ENCODE measurements at places on chromosomes 16 and 17.

- DNase-seq: no peak
Measured at GRCh38 chr16:68074850-68075555, 10.2 kb upstream of the NFATC3 start.

DNA sequence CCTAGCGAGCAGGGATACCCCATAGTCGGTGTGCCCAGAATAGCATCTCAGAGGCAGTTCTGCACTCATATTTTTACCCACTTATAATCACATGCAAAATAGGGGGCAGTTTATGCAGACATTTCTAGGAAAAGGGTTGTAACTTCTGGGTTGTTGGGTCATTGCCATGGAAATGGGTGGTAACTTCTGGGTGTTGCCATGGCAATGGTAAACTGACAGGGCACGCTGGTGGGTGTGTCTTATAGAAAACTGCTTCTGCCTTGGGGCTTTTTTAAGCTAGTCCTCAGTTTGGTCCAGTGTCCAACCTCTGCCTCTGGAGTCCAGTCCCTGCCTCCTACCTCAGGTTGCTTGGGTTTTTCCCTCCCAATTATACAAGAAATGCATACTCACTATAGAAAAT is 7.4 kb upstream of the SPAG9 start:
- no peak for DNase-seq

DNA sequence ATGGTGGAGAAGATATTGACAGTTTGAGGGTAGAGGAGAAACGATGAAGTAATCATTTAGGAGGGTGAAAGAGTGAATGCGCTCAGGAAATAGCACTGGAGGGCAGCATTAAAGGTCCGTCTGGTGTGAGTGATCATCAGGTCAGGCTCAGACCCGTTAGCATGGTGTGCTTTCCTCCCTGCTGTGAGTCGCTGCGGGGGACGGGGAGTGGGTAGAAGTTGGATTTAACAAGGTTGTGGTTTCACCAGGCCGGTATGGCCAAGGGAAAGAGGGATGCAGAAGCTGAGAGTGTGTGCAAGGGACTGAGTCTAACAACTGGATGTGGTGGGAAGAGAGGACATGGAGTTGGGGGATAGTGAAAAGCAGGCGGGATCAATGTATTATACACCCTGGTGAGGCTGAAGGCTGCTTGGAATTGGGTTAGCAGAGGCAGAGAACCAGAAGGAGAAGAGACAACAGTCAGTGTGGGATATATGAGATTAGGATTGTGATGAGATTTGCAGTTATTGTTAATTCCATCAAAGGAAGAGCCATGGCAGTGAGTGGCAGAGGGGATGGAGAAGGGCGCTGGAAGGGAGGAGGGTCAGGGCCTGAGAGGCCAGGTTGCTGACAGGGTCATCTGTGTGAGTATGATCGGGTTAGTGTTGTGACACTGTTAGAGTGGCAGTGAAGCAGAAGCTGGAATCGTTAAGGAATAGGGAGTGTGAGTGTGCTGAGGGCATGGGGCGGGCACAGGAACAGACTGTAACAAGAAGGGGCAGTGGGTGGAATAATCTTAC is 59.0 kb upstream of the TBX2 start:
- no peak for DNase-seq

GRCh38 chr16:53456625-53457024 is 22.4 kb downstream of the RBL2 start:
- DNase-seq: no peak

DNA sequence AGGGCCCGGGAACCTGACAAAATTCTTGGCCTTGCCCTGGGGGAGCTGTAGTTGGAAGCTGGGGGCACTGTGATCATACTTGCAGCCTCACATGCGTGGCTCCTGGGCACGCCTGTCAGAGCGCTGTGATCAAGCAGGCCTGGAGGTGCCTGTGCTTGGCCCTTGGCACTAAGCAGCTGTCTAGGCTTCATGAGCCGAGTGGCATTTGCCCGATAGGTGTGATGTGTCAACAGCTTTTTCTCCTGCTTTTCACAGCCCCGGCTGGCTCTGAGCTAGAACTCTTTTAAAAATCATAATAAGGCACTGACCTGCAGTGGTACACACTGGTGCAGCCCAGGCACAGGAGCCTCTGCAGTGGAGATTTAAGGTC is 113.8 kb downstream of the SOCS1 start:
- DNase-seq: no peak

DNA sequence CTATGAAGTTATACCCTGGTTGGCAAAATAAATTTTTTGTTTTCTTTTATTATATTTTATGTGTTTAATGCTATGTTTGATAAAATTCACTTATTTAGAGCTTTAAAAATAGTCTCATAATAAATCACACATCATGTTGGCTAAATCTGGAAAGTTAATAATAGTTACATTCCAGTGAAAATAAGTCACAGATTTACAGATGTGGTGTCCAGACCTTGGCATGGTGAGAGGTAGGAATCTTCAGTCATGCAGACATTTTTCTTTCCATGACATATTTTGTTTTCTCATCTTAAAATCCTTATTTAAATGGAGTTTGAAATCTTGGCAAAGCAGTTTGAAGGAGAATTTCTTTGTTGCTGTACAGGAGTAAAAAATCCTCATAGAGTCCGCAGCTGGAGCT is 48.1 kb upstream of the GOSR1 start:
- no peak for DNase-seq

DNA sequence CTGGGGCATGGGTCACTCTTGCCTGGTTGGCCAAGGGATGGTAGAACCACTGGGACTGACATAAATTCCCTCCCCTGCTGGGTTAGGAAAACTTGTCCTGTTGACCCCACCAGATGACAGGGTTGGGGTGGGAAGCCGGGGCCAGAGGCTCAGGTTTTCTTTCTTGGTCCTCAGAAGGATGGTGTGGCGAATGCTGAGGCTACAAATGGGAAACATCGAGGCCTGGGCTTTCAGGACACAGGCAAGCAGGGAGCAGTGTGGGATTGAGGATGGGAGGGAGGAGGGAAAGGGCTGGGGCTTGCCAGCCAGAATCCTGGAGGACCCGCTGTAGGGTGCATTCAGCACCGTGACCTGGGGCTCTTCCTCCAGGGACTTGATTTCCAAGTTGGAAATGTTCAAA is 14.5 kb upstream of the PLEKHG4 start:
- no peak for DNase-seq

GRCh38 chr17:45276031-45276430 is 14.1 kb upstream of the SPATA32 start:
- no peak for DNase-seq

- no peak for DNase-seq
Measured at GRCh38 chr16:57192146-57192545, 6.0 kb downstream of the RSPRY1 start.

- DNase-seq: no peak
Measured at GRCh38 chr17:79135011-79135410, 60.4 kb downstream of the ENGASE start.
